ENCODE measurements at places on chromosomes 7 and 10.

DNA sequence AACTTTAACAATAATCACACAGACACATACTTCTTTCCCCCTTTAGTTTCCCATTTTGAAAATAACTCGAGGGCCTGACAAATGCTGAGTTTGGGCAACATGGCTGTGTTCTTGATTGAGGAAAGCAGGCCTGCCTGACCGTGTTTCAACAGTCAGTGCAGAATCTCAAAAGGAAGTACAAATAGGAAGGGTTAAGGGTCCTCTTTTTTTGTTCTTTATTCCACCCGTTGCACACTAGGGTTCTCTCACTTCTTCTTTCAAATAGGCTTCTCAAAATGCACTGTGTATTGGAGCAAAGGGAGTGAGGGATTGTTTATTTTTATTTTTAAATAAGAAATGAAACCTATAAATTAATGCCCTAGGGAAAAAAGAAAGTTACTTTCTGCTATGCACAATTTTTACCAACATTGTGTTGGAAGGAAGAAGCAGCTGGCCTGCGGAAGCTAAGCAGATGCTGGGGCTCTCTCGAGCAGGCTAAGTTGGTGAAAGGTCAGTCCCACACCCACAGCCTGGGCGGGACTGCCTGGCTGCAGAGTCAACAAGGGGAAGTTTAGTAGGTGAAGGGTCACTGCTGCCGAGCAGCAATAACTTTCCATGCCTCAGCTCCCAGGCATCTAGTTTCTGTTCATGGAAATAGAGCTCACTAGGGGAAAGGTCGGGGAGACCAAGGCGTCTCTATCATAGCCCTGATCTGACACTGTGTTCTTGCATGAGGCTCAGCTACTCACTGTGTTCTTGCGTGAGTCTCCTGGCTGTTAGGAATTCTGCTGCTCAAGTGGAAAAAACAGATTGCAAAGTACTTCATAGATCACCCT is 12.2 kb upstream of the PDK4 start:
- DNase-seq = peak; percentile 77

DNA sequence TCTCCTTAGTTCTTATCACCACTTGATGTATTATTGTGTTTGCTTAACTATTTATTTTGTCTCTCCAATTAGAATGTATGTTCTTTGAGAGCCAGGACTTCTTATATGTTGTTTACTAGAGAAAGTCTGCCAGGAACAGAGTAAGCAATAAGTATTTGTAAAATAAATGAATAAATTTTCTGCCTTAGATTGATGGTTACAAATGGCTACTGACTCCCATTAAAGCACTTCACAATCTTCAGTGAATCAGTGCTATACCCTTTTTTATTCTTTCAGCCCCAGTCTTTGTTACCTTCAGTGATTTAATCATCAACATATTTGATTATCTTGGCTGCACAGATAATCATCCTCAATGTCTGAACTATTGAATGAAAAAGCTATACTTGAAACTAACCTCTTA is 197.1 kb upstream of the TMEM196 start:
- no peak for DNase-seq

DNA sequence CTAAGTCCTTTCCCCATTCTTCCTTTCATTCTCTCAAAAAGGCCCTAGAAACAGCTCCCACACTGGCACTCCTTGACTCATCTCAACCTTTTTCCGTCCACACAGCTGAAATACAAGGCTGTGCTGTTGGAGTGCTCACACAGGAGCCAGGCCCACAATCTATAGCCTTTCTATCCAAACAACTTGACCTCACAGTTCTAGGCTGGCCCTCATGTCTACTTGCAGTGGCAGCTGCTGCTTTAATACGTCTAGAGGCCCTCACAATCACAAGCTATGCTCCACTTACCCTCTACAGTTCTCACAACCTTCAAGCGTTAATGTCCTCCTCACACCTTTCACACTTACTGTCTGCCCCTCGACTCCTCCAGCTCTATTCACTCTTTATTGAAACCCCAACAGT is 12.0 kb upstream of the LRRC61 start:
- no peak for DNase-seq

GRCh38 chr7:129859183-129859582 is 93.6 kb downstream of the UBE2H start:
- no peak for DNase-seq

- DNase-seq = peak; percentile 12
Observed at GRCh38 chr7:115417662-115418061, 495.8 kb downstream of the MDFIC start.

DNA sequence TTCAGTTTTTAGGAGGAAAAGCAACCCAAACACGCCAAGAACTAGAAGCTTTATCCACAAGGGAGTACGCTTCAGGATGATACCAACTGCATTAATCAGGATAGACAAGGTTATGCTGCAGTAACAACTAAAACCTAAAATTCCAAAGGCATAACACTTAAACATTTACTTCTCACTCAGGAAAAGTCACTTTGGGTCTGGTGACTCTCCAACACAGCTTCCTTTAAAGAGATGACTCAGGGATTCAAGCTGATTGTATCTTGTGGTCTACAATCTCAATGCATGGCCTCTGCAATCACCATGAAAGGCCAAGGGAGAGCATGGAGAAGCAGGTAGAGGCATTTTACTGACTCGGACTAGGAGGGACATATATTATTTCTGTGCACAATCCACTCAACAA is 315.8 kb downstream of the KCNMA1 start:
- DNase-seq = no peak

GRCh38 chr10:74332398-74332797 is 181.4 kb downstream of the ADK start:
- DNase-seq = no peak
